ENCODE measurements at places on chromosomes 3 and 15. TPM values are rescaled to one million over a fixed set of nuclear protein-coding genes. Genes with fewer than 3 reads are reported as not detected.

GRCh38 chr15:64651601-64652191 is 123.7 kb downstream of the RBPMS2 start:
- peak; percentile 33 for DNase-seq

GRCh38 chr15:69941706-69942495 is 155.8 kb downstream of the TLE3 start:
- DNase-seq: no peak

GRCh38 chr15:60511351-60512031 is 32.5 kb upstream of the ICE2 start:
- peak; percentile 10 for DNase-seq

DNA sequence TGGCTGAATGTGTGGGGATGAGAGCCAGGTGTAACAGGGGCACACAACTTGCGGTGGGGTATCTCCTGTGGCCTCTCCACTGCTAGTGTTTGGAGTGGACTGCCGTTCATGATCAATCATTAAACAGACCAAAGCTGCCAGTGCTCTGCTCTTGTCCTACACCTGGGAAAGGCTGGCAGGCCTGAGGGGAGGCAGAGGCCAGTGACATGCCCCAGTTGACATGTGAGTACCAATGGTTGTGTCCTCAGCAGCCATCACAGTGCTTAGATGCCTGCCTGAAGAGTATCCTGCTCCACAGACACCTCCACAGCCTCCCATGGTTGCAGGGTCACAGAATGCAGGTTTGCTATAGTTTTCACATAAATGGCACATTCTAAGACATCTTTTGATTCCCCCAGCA is 348.4 kb downstream of the EPHB1 start:
- no peak for DNase-seq

- no peak for DNase-seq
Observed at GRCh38 chr3:170154569-170155143, 26.9 kb downstream of the PHC3 start.

GRCh38 chr3:88312256-88312655 is 162.5 kb downstream of the C3orf38 start:
- DNase-seq: no peak

DNA sequence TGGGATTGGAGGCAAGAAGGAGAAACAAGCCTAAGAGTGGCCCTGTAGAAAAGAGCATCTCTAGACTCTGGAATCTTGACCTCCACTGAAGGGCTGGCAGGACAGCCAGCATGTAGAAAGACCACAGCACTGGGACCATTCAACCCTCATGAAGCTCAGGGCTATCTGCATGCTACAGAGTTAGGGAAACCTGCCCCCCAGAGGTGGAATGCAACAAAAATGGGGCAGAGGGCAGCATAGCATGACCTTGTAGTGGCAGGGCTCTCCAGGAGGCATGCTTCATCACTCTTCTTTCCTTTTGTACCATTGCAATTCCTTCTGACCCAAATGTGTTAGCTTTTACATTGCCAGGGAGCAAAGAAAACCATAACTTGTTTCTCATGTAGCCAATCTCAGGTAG is 445.4 kb downstream of the EPHB1 start:
- DNase-seq: no peak

DNA sequence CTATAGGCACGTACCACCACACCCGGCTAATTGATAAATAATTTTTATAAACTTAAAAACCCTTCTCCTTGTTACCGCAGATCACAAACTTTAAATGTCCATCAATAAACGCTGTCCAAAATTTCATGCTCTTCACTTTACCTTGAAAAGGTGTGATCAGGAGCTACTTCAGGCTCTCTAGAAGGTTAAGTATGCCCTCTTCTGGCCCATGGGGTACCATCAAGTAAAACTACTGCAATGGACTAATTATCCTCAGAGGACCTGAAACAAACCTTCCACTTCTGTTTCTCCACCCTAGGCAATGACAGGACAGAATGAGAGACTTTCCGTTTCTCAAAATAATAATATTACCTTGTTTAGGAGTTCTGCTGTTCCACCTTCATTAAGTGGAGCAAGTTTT is 9.2 kb downstream of the LZTFL1 start:
- peak; percentile 16 for DNase-seq

DNA sequence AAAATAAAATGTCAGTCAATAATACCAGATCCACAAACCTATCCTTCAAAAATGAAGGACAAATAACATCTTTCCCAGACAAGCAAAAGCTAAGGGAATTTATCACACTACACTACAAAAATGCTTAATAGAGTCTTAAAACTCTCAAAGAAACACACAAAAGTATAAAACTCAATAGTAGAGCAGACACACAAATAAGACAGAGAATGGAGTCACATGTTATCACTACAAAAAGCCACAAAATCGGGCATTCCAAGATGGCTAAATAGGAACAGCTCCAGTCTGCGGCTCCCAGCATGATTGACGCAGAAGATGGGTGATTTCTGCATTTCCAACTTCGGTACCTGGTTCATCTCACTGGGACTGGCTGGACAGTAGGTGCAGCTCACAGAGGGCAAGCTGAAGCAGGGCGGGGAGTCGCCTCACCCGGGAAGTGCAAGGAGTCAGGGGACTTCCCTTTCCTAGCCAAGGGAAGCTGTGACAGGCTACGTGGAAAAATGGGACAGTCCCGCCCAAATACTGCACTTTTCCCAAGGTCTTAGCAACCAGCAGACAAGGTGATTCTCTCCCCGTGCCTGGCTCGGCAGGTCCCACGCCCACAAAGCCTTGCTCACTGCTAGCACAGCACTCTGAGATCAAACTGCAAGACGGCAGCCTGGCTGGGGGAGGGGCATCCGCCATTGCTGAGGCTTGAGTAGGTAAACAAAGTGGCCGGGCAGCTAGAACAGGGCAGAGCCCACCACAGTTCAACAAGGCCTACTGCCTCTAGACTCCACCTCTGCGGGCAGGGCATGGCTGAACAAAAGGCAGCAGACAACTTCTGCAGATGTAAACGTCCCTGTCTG is 46.3 kb downstream of the SENP7 start:
- peak; percentile 7 for DNase-seq

DNA sequence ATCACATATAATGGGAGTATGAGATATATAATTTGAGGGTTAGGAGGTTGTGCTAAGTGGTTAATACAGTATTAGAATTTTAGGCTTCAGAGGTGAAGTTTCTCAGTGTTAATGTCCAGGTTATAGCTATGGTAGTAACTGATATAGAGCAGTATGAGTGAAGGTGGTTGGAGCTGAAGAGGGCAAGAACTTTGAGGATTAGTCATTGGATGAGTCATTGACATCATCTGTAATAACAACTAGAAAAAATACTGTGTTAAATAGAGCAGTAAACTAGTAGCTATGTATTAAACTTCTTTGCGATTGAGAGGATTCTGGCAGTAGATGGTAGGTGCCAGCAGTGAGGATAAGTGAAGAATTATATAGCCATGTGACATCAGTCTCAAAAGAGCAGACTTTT is 47.5 kb upstream of the EIF3J start:
- peak; percentile 94 for DNase-seq

DNA sequence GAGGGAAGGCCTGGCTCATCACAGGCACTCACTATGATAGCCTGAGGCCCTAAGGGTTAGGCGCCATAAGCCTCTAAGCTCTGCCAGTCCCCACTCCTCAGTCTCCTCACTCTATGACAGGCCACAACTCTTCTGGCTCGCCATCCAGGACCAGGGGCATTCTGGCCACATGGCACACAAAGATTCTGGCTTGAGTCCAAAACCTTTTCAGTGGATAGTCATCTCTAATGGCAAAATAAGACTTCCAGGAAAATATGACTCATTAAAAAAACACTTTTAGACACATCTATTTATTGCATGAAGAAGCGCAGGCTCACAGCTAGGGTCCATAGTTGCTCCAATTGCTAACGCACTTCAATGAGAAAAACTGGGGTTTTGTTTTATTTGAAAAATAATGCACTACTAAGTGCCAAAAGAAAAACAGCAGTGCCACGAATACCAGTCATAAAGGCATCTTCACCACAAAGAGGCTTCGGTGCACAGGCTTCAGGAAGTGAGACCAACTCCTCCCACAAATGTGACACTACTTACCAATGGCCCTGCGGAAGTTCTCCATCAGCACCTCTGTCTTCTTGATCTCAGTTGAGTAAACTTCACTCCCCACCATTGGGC is 11.1 kb downstream of the RUVBL1 start:
- DNase-seq: peak; percentile 90

DNA sequence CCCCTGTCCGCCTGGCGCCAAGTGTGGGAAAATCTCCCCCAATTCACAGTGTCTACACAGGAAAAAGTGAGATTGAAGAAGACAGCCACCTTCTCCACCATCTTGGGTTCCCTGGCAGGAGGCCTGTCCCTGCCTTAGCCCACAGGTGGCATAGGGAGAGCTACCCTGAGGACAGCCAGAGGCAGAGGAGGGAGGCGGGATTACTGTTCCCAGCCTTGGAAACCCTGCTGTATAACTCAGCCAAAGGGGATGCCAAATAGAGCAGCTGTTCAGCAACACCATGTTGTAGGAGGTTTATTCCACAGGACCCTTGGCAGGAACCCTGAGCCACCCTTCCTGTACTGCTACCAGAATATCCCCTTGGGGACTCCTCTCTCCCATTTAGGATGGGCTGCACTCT is 54.8 kb downstream of the PAK2 start:
- no peak for DNase-seq

- no peak for DNase-seq
Observed at GRCh38 chr3:103624271-103624670, 1189.5 kb downstream of the ZPLD1 start.

DNA sequence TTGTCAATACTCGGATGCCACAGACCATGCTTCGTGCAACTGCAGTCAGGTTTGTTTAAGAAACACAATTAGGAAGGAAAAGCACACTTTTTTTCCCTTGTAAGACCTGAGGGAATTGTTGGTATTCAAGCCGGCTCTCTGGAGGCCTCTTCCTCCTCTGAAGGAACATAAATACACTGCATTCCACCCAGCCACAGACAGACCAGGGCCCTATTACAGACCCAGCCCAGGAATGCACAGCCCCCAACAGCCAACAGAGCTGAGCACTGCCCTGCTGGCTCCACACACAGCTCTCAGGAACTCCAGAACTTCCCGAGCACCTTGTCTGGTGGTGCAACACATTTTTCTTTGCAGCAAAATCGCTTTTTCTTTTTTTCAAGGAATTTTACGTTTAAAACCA is 488.7 kb upstream of the PROK2 start:
- DNase-seq: peak; percentile 90

- DNase-seq: no peak
Observed at GRCh38 chr15:53586799-53587198, 172.7 kb downstream of the WDR72 start.

GRCh38 chr3:155254445-155254844 is 39.0 kb downstream of the STRIT1 start:
- no peak for DNase-seq

- no peak for DNase-seq
Observed at GRCh38 chr15:77831986-77832385, 199.3 kb upstream of the LINGO1 start.

GRCh38 chr3:120368172-120368571 is 19.0 kb upstream of the LRRC58 start:
- no peak for DNase-seq

GRCh38 chr15:47870956-47871625 is 153.8 kb downstream of the SEMA6D start:
- DNase-seq: peak; percentile 38

GRCh38 chr15:63918901-63919348 is 85.2 kb upstream of the HERC1 start:
- DNase-seq: no peak

- no peak for DNase-seq
Observed at GRCh38 chr15:91336687-91337086, 236.6 kb downstream of the SV2B start.

GRCh38 chr3:113804661-113805060 is 33.9 kb upstream of the GRAMD1C start:
- no peak for DNase-seq

DNA sequence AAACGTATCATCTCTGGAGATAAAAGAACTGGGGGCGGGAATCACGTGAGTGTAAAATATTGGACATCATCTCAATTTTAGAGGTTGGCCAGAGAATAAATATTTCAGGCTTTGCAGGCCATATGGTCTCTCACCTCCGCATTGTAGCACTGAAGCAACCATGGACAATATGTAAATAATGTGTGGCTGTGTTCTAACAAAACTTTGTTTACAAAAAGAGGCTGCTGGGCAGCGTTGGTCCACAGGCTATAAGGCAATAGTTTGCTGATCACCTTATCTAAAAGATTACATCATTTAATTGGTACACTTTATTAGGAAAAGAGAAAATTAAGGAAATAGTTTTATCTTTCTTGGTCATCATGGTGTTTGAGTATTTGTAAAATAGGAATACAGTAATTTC is 22.5 kb upstream of the SHC4 start:
- no peak for DNase-seq

DNA sequence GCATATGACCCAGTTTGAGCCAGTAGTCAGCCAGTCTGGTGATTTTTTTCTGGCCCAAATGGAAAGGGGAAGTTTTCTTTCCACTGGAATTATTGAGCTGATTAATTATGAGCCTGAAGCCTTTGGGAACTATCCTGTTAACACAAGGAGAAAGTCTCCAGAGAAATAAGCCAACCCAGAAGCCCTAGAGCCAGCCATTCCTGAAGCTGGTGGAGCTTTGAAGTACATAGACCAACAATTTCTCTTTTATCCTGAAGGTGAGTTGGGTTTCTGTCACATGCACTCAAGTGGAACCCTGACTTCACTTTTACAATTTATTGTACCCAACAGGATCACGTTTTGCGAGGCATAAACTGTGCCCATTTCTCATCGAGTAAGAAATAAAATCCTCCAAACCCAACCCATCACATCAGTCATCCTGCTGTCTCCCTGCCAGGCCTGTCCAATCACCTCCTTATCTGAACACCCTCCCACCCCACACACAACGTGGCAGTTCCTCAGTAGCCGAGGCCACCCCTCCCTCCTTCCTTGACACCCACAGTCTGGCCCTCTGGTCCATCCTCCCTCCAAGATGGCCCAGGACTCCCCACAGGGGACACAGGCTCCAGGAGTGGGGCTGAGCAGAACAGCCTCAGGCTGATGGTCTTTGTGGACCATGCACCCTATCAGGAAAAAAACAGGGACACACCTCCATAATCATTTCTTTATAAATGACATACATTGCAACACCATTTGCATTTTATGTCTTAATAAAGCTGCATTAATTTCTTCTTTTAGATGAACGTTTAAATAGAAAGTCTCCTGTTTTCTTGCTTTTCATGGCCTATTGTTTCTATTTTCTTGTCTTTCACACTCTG is 55.7 kb upstream of the GATA2 start:
- peak; percentile 45 for DNase-seq

DNA sequence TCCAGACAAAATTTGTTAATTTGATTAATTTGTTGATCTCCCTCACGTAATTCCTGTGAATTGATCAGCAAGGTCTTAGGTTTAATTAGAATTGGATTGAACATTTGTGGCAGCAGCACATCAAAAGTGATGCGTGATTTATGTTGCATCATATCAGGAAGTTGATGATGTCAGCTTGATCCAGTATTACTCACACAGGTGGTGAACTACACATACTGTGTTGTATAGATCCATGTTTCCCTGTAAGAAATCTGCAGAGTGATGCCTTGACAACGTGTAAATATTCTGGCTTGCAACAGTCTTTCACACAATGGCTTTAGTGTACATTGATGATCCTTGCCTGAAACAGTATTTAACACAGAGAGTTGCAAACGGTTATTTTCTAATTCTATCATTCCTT is 200.4 kb downstream of the ADAMTSL3 start:
- peak; percentile 37 for DNase-seq

Gene ABHD6
- 4.7 TPM for total RNA-seq

Gene SPATA12
- total RNA-seq: under 0.01 TPM

Gene SI
- total RNA-seq: not detected

Gene CNTN3
- total RNA-seq: 3.6 TPM

Gene DHX30
- total RNA-seq: 57.2 TPM

Gene CD86
- not detected for total RNA-seq

Gene NR1I2
- not detected for total RNA-seq

Gene CIAO2A
- total RNA-seq: 69.4 TPM

Gene GPR62
- total RNA-seq: not detected

Gene IRAK2
- 8.1 TPM for total RNA-seq

Gene DPPA2
- not detected for total RNA-seq

Measured in IMR-90 (cell line).